Substantia nigra (tissue), 51 donors: ENCODE measurements at places on chromosomes 13 and 19.

DNA sequence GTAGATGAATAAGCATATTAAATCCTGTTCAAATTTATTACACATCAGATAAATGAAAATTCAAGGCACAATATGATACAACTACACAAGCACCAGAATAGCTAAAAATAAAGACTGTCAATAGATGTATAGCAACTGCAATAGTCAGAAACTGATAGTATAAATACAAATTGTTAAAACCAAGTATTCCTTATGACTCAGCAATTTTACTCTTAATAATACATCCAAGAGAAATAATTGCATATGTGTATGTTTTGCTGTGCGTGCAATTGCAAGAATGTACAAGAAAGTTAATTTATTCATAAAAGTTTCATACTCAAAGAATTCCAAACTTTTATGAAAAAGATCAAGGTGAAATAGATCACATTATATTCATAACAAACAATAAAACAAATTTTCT lies 1338.1 kb downstream of the OLFM4 start:
- DNase-seq: no peak

DNA sequence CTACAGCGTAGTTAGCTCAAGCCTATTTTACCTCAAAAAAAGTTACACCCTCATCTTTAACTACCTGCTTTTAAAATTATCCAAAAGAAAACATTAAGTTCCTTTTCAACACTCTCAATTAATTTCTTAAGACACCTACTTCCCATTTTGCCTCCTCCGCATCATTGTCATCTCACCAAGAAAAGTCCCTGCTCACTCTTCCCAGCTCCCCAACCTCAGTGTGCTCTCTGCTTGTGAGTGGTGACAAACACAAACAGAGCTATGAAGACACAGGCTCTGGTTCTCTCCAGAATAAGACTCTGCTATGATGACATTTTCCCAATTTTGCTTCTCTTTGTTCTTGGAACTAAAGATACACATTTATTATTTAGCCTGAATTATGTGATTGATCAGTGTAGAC lies 385.1 kb upstream of the HTR2A start:
- no peak for DNase-seq

- no peak for DNase-seq
These were observed 1432.4 kb downstream of the UQCRFS1 start for GRCh38 chr19:27780367-27781075.

GRCh38 chr19:29927944-29928625 lies 14.0 kb upstream of the URI1 start:
- DNase-seq: no peak

- DNase-seq: no peak
These were observed 12.1 kb upstream of the IGFL1 start for GRCh38 chr19:46217476-46217875.

- DNase-seq: no peak
These were observed 16.5 kb downstream of the VSTM2B start for GRCh38 chr19:29542327-29542726.

DNA sequence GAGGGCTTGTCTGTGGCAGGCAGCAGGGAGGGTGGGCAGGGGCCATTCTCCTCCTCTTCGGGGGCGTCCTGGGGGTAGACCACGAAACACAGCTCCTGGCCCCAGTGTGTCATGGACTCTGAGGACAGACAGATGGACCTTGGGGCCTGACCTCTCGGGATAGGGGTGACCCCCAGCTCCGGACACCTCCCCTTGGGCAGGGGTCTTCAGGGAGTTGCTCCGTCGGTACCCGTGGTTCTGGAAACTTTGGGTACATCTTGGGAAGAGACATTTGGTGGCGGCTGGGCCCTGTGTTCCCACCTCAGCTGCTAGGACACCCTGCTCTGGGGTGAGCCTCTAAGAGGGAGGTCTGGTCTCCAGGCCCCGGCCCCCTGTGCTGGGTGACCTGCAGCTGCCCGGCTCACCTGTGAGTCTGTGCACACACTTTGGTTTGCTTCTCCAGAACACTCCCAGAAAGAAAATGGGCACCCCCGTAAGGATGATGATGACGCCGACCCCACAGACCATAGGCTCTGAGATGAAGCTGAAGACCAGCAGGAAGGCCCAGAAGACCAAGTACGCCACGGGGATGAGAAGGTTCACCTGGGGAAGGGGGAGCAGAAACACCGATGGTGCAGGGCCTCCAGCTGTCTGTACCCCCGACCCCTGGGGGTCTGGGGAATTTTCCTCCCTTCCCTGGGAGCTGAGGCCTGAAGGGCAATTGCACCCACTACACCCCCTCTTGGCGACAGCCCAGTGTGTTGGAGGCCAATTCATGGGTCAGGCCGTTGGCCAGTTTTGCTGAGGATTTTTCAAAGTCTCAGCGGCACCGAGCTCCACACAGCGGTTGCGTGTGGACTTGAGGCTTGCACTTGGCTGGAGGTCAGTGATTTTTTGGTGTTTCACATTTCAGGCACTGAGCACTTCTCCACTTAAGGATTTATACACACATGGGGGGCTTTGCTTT lies 15.0 kb downstream of the LRP3 start:
- no peak for DNase-seq

- DNase-seq: no peak
These were observed 7.6 kb upstream of the IPO5 start for GRCh38 chr13:97945792-97946419.

DNA sequence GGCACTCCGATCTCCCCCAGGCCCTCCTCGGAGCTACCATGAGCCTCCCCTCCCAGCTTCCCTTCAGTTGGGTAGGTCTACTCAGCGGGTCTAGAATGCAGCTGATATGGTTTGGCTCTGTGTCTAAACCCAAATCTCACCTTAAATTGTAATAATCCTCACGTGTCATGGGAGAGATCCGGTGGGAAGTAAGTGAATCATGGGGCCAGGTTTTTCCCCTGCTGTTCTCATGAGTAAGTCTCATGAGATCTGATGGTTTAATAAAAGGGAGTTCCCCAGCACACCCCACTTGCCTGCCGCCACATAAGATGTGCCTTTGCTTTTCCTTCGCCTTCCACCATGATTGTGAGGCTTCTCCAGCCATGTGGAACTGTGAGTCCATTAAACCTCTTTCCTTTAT lies 14.5 kb upstream of the DOCK9 start:
- DNase-seq: no peak

- no peak for DNase-seq
These were observed 1608.8 kb downstream of the OLFM4 start for GRCh38 chr13:54637366-54637765.

DNA sequence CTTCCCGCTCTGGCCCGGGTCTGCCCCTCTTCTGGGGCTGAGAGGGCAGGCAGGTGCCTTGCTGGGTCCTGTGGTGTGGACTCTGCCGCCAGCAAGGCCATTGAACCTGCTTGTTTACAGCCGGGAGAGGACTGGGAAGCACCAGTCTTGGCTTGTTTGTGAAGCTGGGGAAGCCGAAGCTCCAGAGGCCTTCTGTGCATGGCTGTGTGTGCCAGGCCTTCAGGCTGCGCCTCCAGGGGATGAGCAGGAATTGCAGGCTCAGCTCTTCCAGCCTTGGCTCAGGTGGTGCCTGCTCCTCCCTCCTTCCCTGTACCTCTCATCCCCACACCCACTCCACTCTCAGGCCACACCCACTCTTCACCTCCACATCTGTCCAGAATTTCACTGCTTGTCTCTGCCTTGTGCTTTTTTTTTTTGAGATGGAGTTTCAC lies 17.5 kb downstream of the NDUFB7 start:
- peak; percentile 19 for DNase-seq

DNA sequence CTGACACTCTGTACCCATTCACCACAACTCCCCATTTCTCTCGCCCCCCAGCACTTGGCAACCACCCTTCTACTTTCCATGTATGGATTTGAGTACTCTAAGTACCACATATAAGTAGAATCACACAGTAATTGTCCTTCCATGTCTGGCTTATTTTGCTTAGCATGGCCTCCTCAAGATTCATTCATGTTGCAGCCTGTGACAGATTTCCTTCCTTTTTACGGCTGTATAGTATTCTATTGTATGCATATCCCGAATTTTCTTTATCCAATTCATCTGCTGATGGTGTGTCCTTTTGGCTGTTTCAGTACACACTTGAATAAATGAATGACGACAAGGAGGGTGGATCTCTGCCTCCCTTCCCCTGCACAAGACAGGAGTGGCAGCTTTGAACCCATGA lies 95.1 kb downstream of the ZNF536 start:
- no peak for DNase-seq

DNA sequence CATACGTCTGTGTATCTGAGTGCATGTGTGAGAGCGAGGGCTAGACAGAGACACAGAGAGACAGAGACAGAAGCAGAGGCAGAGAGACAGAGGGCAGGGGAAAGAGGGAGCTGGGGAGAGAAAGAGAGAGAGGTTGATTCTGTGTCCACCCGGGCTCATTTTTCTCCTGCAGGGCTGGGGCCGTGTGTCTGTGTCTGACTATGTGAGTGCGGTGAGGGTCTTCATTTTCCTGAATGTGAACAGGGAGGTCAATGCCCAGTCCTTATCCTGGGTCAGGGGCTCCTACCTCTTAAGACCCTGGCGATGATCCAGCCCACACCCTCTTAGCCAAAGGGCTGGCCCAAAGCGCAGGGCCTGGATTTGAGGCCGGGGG lies 17.7 kb downstream of the LRRC4B start:
- DNase-seq: no peak

GRCh38 chr19:14661372-14661924 lies 13.2 kb downstream of the ADGRE3 start:
- no peak for DNase-seq

DNA sequence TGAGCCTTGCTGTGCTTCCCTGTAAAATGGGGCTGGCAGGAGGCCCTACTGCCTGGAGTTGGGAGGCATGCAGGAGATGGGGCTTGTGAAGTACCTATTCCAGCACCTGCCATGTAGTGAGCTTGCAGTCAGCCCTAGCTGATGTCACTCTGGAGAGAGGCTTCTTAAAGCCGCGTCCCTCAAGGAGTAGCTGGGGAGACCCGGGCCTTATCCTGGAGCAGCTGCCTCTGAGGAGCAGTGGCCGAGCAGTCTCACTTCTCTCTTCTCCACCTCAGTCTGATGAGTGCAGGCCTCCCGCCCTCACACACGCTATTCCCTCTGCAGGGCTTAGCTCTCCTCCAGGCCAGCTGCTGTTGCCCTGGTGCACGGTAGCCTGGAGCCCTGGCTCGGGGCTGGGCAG lies 18.0 kb downstream of the CLASRP start:
- no peak for DNase-seq

GRCh38 chr13:67914535-67914934 lies 684.4 kb upstream of the PCDH9 start:
- DNase-seq: no peak

- no peak for DNase-seq
These were observed 39.1 kb upstream of the CCNE1 start for GRCh38 chr19:29772696-29773095.

- no peak for DNase-seq
These were observed 356.1 kb upstream of the SLITRK1 start for GRCh38 chr13:84238381-84238780.

GRCh38 chr19:29285878-29286277 lies 72.9 kb upstream of the UQCRFS1 start:
- DNase-seq: peak; percentile 39

DNA sequence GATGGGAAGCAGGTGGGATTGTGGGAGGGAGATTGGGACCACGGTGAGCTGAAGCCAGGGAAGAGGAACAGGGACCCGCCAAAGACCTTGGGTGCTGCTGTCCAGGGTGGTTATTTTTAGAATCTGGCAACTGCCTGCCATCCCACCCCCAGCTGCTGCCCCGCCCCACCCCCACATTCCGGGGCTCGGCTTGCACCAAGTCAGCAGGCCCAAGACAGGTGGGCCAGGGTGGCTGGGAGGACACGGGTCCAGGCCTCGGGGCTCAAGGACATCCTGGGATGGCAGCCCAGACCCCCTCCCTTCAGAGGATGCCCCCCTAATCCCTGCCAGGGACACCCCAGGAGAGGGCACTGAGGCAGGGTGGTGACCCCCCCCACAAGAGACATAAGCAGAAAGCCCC lies 827 bp downstream of the CKM start:
- no peak for DNase-seq

- no peak for DNase-seq
These were observed 28.9 kb upstream of the TPP2 start for GRCh38 chr13:102567857-102568256.

DNA sequence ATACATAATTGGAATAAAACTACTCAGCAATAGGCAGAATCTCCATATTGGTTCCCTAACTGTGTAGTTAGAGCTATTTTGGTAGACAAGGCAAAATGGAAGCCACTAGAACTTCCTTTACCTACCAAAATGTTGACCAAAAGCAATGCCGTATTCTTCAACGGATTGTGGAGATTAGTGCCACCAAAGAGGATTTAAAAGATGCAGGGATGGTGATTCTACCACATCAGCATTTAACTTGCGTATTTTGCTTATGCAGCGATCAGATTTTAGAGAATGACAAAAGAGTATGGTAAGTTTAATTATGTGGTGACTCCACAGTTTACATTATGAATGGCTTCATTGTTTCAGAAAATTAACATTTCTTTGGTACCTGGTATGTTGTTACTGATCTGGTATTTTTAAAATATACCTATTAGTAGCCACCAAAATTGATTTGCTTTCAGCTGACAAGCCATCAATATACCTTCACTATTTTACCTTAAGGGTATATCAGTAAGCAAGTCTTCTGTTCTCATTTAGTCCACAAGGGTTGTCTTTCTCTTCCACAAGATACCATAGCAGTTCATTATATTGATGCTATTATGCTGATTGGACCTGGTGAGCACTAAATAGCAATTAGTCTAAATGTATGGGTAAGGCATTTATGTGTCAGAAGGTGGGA lies 1910.7 kb upstream of the PRR20A start:
- no peak for DNase-seq

GRCh38 chr19:35992907-35993765 lies 1.9 kb upstream of the SDHAF1 start:
- DNase-seq: no peak

DNA sequence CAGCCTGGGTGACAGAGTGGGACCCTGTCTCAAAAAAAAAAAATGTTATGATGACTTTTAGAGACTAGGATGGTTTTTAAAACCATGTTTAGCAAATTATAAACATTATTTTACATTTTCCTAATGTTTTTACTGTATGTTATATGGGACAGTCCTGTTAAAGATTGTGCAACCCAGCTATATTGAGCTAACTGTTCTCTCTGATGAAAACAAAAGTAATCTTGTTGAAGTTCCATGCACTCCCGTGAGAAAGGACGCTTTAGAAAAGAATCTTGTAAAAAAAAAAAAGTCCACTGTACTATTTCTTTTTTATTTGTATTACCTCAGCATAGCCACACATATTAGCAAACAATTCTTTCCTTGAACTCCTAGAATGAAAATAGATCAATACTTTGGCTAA lies 451.2 kb downstream of the DCT start:
- no peak for DNase-seq

DNA sequence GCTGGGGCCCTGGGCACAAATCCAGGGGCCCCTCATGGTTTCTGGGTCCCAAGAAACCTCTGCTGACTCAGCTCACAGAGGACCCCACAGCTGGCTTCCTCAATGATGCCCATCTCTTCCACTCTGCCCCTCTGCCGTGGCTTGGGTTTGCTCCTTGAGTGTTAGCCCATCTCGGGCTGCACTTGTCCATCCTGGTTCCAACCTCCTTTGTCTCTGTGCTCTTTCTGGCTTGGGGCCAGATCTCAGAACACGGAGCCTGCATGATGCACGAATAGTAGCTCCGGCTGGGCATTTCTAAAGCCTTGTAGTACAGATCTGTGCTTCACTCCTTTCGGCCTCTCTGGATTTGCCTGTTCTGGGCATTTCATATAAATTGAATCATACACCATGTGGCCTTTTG lies 53.8 kb downstream of the F2RL3 start:
- DNase-seq: no peak
